Pancreas (tissue), 10 donors: ENCODE measurements at places on chromosomes 2 and 18. TPM values are rescaled to one million over a fixed set of nuclear protein-coding genes. Genes with fewer than 3 reads are reported as not detected.

Gene EFEMP1
- total RNA-seq = 16.2 TPM

Gene NOTO
- total RNA-seq = not detected

Gene GPBAR1
- 1.8 TPM for total RNA-seq

Gene EGR4
- total RNA-seq = 0.18 TPM

Gene KCNG2
- 0.13 TPM for total RNA-seq

Gene FEV
- 0.69 TPM for total RNA-seq

Gene DOK6
- total RNA-seq = 0.63 TPM

Gene KIF5C
- total RNA-seq = 0.88 TPM

Gene RELCH
- 13.3 TPM for total RNA-seq

Gene PTH2R
- 0.19 TPM for total RNA-seq

Gene SCN1A
- total RNA-seq = 0.03 TPM

Gene C1GALT1C1L
- 0.23 TPM for total RNA-seq

Gene PROM2
- total RNA-seq = 16.5 TPM

Gene CD8B2
- 0.18 TPM for total RNA-seq

Gene PARD6G
- 1.4 TPM for total RNA-seq

Gene LIMS3
- 1.9 TPM for total RNA-seq

Gene RUFY4
- not detected for total RNA-seq

Gene ABCB6
- total RNA-seq = 6.4 TPM

Gene OR6B3
- total RNA-seq = not detected
